CD8-positive, alpha-beta T cell (primary cell): ENCODE measurements at places on chromosomes 12 and 14. TPM values are rescaled to one million over a fixed set of nuclear protein-coding genes. Genes with fewer than 3 reads are reported as not detected.

- no peak for DNase-seq
These were observed 18.6 kb downstream of the DUSP6 start for GRCh38 chr12:89333564-89334252.

Gene PNN
- total RNA-seq: 109 TPM

- no peak for DNase-seq
These were observed 98.5 kb upstream of the TMCC3 start for GRCh38 chr12:94748726-94749421.

- no peak for DNase-seq
These were observed 35.8 kb downstream of the CKAP4 start for GRCh38 chr12:106211973-106212372.

Gene TAS2R42
- total RNA-seq: not detected

Gene LRRC10
- total RNA-seq: not detected
